ELR (cell line): ENCODE measurements at places on chromosomes 3 and 15.

- DNase-seq: peak; percentile 52
Measured at GRCh38 chr3:69309814-69310213, 76.1 kb downstream of the FRMD4B start.

DNA sequence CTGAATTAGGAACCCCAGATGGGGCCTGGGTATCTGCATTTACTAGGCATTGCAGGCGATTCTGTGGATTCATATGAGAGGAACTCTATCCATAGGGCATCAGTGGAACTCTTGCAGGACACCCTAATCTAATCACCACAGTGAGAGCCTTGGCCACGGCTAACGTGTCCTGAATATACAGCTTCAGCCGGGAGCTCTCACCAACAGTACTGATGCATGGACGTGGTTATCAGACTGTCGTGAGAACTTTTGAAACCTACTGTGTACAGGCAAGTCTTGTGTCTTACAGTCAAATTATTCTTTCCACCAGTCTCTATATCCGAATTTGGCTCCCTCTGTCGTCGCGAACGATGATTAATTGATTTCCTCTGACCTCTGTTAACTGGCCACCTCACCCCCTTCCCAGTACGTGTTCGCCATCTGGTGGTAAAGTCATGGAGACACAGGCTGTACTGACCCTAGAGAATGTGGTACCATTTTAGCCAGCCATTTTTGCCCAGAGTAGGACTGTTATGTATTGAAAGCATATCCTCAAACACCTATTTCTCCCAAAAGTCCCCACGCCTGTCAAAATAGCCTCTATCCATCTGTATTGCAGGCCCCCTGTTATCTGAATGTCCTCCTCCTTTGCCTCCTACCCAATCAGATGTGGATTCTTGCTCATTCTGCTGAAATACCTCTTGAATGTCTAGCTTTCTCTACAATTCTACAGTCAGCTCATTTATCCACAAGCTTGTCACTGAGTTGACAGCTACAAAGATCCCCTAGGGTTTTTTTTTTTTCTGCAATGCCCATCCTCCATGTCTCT is 39.7 kb downstream of the GLDN start:
- peak; percentile 83 for DNase-seq

DNA sequence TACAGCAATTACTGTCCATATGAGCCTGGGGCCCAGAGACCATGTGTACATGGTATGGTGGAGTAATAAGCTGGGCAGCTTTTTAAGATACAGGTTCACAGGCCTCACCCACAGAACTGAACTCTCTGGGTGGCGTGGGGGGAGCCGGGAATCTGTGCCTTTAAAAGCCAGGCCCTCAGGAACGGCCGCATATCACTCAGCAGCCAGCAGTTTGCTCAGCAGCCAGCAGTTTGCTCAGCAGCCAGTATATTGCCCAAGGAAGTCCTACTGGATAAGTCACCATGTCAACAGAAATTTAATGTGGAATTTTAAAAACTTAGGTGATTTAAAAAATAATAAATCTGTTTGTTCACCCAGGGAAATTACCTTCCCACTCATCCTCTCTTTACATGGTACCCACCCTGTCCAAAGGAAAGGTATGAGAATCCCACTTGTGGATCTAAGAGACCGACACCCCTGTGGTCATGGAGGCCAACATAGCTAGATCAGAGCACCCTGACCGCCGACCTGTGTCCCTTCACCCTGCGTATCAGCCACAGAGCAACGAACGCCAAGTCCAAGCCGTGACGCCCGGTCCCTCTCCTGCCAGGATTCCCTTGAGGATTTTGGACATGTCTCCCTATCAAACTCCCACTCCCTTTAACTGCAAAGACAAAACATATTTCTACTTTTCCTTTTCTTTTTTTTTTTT is 95.7 kb upstream of the CHRM5 start:
- no peak for DNase-seq

DNA sequence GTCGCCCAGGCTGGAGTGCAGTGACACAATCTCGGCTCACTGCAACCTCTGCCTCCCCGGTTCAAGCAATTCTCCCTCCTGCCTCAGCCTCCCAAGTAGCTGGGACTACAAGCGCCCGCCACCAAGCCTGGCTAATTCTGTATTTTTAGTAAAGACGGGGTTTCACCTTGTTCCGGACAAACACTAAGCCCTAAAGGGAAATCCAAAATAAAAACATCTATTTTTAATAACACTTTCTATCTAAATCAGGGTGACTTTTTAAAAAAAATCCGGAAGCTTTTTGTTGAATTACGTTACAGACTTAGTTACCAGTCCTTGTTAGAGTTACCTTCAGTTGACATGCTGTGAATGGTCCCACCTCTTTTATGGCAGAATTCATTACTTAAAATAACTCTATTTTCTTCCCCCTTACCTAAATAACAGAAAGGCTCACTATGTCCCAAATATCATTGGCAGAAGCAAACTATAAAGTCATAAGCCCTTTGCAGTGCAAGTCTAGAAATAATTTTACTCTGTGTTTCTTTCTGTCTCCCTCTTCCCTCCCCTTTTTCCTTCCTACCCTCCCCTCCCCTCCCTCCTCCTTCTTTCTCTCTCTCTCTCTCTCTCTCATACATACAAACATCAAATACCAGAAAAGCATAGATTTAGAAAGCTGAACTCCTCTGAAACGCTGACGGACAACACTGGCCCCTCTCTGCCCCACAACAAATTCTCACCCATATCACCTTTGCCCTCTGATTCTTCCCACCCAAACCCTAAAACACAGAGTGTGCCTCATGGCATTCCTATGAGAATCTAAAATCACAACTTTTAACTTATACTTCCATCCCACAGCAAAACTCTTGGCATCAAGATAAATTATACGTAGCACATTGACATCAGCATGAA is 18.3 kb downstream of the THBS1 start:
- DNase-seq: peak; percentile 42
